Endothelial cell (in vitro differentiated cells): ENCODE measurements at places on chromosomes 2 and 18. TPM values are rescaled to one million over a fixed set of nuclear protein-coding genes. Genes with fewer than 3 reads are reported as not detected.

DNA sequence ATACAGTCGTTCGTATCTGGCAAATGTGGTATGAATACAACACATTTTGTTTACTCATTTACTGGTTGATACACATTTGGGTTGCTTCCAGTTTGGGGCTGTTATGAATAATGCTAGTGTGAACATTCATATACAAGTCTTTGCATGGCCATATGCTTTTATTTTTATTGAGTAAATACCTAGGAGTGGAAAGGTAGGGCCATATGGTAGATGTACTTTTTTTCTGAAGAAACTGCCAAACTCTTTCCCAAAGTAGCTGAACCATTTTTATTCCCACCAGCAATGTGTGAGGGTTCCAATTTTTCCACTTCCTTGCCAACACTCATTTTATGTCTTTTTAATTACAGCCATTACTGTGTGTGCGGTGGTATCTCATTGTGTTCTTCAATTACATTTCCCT, 496.2 kb upstream of the NRXN1 start:
- H3K4me1 ChIP-seq, result no peaks in the 10 kb centered on the region
- no peak for DNase-seq
- H3K4me3 ChIP-seq, result no peak overlapping the region
- H3K27me3 ChIP-seq, result no peaks in the 10 kb centered on the region
- H3K36me3 ChIP-seq, result no peaks in the 10 kb centered on the region

- H3K4me3 ChIP-seq, result no peak overlapping the region
- H3K36me3 ChIP-seq, result no peaks in the 10 kb centered on the region
- no peak for DNase-seq
- peaks cover 4% of the 10 kb centered on the region for H3K4me1 ChIP-seq
Measured at GRCh38 chr2:158189526-158189925, 87.8 kb downstream of the UPP2 start.

- peaks cover 7% of the 10 kb centered on the region for H3K36me3 ChIP-seq
- DNase-seq, result no peak
- H3K27me3 ChIP-seq, result no peaks in the 10 kb centered on the region
- H3K4me3 ChIP-seq, result no peak overlapping the region
Measured at GRCh38 chr18:79108549-79109215, 39.5 kb downstream of the ATP9B start.

- no peak overlapping the region for H3K4me3 ChIP-seq
- H3K4me1 ChIP-seq, result no peaks in the 10 kb centered on the region
- H3K27me3 ChIP-seq, result no peaks in the 10 kb centered on the region
- no peak overlapping the region for H3K27ac ChIP-seq
Measured at GRCh38 chr2:211864328-211864727, 674.3 kb downstream of the ERBB4 start.

Gene TWIST2
- total RNA-seq, result not detected

Gene PCARE
- not detected for total RNA-seq

Gene METTL4
- total RNA-seq, result 13.8 TPM

Gene WNT10A
- total RNA-seq, result not detected

Gene ALK
- 0.05 TPM for total RNA-seq

Gene GLI2
- 1.2 TPM for total RNA-seq
